Activated naive CD4-positive, alpha-beta T cell treated with Interleukin-2 at 50 U/mL for 16 hours (primary cell): ENCODE measurements at places on chromosomes 4 and X.
A peak's percentile ranks its signal among the peaks of the same experiment; 100 is the strongest.

DNA sequence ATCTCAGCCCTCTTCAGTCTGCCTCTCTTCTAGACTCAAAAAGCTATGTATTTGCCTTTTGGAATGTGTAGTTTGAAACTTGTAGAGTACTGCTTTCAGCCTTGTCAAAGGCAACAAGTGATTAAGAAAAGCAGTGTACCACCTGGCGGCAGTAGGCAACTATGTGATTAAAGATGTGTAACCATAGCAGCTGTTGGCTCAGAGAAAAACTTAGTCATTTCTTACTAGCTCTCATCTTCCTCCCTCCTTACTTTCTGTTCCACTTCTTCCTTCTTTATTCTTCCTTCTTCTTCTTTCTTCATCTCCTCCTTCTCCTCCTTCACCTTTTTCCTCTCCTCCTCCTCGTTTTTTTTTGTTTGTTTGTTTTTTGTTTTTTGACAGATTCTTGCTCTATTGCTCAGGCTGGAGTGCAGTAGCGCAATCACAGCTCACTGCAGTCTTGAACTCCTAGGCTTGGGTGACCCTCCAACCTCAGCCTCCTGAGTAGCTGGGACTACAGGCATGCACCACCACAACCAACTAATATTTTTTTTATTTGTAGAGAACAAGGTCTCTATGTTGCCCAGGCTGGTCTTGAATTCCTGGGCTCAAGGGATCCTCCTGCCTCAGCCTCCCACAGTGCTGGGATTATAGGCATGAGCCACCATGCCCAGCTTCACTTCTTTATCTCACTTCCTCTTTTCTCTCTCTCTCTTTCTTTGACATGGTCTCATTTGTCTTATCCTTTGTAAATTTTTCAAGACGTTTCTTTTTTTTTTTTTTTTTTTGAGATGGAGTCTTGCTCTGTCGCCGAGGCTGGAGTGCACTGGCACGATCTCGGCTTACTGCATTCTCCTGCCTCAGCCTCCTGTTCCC lies 32.6 kb downstream of the ABHD18 start:
- DNase-seq = peak; percentile 26

GRCh38 chr4:77820649-77821561 lies 1.7 kb upstream of the CNOT6L start:
- no peak for DNase-seq

- no peak for DNase-seq
These were observed 46.1 kb downstream of the TMEM150C start for GRCh38 chr4:82515705-82516104.

DNA sequence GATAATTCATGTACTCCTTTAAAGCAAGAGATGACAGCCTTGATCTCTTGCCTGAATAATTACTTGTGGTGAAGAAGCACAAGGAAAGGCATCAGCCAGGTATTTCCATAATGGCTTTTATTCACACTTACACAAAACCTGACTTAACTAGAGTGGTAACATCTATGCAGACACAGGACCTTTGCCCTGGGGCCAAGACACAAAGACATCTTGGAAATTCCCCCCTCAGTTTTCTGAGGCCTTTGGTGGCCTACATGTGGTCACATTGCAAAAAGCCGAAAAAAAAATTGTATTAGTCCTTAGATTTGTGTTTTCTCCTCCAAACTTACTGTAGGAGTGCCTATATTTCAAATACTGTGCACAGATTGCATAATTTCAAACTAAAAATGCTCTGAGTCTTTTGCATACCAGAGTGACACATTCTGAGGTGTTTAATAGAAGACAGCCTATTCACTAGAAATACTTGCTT lies 172.4 kb downstream of the PDGFC start:
- no peak for DNase-seq

DNA sequence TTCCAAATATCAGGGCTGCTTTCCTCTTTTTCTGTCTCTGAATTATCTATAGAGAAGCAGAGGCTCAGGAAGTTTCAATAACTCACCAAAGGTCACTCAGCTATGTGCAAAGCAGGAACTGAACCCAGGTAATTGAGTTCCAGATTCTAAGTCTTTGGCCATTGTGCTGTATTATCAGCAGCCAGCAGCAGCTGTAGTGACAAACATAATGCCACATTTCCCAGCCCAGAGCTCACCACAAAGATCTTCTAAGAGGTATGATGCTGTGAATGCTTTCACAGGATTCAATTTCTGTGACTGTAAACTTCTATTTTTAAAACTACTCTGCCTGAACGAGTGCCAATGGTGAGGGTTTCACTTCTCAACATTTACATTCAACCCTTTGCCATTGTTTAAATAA lies 56.4 kb downstream of the SPOCK3 start:
- DNase-seq = no peak

GRCh38 chrX:68711845-68712244 lies 64.4 kb downstream of the STARD8 start:
- no peak for DNase-seq

DNA sequence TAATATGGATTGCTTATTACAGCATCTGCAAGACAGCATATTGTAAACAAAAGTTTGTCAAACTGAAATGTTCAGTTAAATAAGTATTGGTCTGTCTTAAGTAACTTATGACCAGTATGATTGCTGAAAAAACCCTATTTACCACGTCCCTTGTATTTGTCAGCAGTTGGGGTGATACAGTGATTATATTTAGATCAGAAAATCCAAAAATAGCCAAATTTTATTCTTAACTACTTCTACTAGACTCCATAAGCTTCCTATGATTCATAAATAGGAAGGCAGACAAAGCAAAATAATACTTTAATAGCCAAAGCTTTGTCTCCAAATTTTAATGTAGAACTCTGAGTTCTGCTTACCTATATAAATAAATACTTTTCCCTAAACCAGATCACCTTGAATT lies 45.3 kb downstream of the TBCK start:
- no peak for DNase-seq

- DNase-seq = no peak
These were observed 254.4 kb upstream of the FAT4 start for GRCh38 chr4:125060376-125060775.
